ENCODE measurements at places on chromosomes 5 and 9. TPM values are rescaled to one million over a fixed set of nuclear protein-coding genes. Genes with fewer than 3 reads are reported as not detected.

GRCh38 chr5:995318-995717 lies 13.3 kb upstream of the NKD2 start:
- peaks cover 4% of the 10 kb centered on the region for H3K27me3 ChIP-seq
- H3K4me1 ChIP-seq, result peaks cover 21% of the 10 kb centered on the region
- H3K27ac ChIP-seq, result peak overlapping the region; percentile 96
- no peak for DNase-seq
- H3K36me3 ChIP-seq, result no peaks in the 10 kb centered on the region

GRCh38 chr5:148486456-148486855 lies 102.7 kb downstream of the FBXO38 start:
- no peak for DNase-seq
- peaks cover 45% of the 10 kb centered on the region for H3K27me3 ChIP-seq
- no peak overlapping the region for H3K27ac ChIP-seq
- H3K36me3 ChIP-seq, result no peaks in the 10 kb centered on the region
- no peaks in the 10 kb centered on the region for H3K4me1 ChIP-seq
- no peak overlapping the region for H3K4me3 ChIP-seq

DNA sequence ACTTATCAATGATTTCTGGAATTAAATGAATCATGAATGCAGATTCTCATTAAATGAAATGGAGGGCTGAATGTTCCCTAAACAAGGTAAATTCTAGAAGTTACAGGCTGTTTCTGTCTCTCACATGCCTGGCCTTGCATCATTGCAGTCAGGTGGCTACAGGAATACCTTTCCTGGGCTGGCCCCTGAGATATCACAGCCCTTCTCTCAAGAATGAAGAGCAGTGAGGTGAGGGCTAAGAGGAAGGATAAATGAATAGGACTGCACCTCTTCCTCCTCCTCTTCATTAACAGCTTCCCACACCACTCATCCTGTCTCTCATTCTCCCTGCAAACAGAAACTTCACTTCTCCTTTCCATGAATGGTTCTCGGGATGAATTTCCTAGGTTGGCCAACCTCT lies 22.5 kb downstream of the ARHGEF28 start:
- peaks cover 10% of the 10 kb centered on the region for H3K36me3 ChIP-seq
- H3K27ac ChIP-seq, result peak overlapping the region; percentile 91
- no peak for DNase-seq
- peak overlapping the region; percentile 63 for H3K4me3 ChIP-seq

- H3K4me3 ChIP-seq, result no peak overlapping the region
- peaks cover 19% of the 10 kb centered on the region for H3K36me3 ChIP-seq
- no peak overlapping the region for H3K27ac ChIP-seq
These were observed 328.0 kb downstream of the PDE4D start for GRCh38 chr5:59565551-59565950.

GRCh38 chr9:22975951-22976350 lies 529.3 kb downstream of the DMRTA1 start:
- no peaks in the 10 kb centered on the region for H3K4me1 ChIP-seq
- H3K27me3 ChIP-seq, result no peaks in the 10 kb centered on the region
- DNase-seq, result no peak
- H3K4me3 ChIP-seq, result no peak overlapping the region
- no peak overlapping the region for H3K27ac ChIP-seq
- no peaks in the 10 kb centered on the region for H3K36me3 ChIP-seq

GRCh38 chr5:72476275-72476674 lies 30.9 kb downstream of the ZNF366 start:
- peaks cover 6% of the 10 kb centered on the region for H3K4me1 ChIP-seq
- no peak overlapping the region for H3K4me3 ChIP-seq
- H3K27ac ChIP-seq, result no peak overlapping the region
- DNase-seq, result no peak

DNA sequence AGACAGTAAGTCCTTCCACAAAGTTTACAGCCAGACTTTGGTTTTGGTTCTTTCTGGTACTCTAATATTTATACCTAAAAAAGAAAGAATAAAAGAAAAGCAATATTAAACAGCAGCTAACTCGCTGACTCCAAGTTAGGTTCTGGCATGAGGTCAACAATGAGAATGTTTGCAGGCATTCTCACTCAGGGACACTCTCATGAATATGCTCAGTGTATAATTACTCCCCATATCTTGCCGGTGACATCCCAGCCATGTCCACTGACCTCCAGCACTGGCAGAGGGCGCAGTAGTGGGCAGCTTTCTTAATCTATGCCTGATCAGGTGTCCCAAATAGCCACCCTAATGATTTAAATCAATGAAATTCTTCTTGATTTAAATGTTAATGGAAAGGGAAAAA lies 151.5 kb downstream of the BNC2 start:
- H3K36me3 ChIP-seq, result peaks cover 9% of the 10 kb centered on the region
- DNase-seq, result no peak
- peaks cover 16% of the 10 kb centered on the region for H3K27me3 ChIP-seq
- no peak overlapping the region for H3K27ac ChIP-seq
- peaks cover 29% of the 10 kb centered on the region for H3K4me1 ChIP-seq
- H3K4me3 ChIP-seq, result no peak overlapping the region

GRCh38 chr5:150081541-150082283 lies 4.6 kb downstream of the CSF1R start:
- no peaks in the 10 kb centered on the region for H3K36me3 ChIP-seq
- H3K4me3 ChIP-seq, result no peak overlapping the region
- H3K4me1 ChIP-seq, result peaks cover 26% of the 10 kb centered on the region
- peak; percentile 66 for DNase-seq
- no peak overlapping the region for H3K27ac ChIP-seq
- peaks cover 21% of the 10 kb centered on the region for H3K27me3 ChIP-seq

GRCh38 chr9:75448281-75448680 lies 360.0 kb downstream of the OSTF1 start:
- H3K4me1 ChIP-seq, result peaks cover 9% of the 10 kb centered on the region
- no peak for DNase-seq
- peaks cover 22% of the 10 kb centered on the region for H3K27me3 ChIP-seq
- no peak overlapping the region for H3K27ac ChIP-seq

GRCh38 chr5:25345240-25345771 lies 700.5 kb upstream of the CDH10 start:
- H3K27me3 ChIP-seq, result no peaks in the 10 kb centered on the region
- no peaks in the 10 kb centered on the region for H3K36me3 ChIP-seq
- no peak overlapping the region for H3K27ac ChIP-seq
- no peaks in the 10 kb centered on the region for H3K4me1 ChIP-seq
- no peak for DNase-seq
- H3K4me3 ChIP-seq, result no peak overlapping the region

GRCh38 chr5:72238712-72239445 lies 81.2 kb downstream of the MRPS27 start:
- no peak for DNase-seq
- H3K36me3 ChIP-seq, result peaks cover 6% of the 10 kb centered on the region
- peaks cover 12% of the 10 kb centered on the region for H3K4me1 ChIP-seq

GRCh38 chr9:15824310-15824709 lies 271.5 kb downstream of the CCDC171 start:
- no peaks in the 10 kb centered on the region for H3K36me3 ChIP-seq
- H3K27ac ChIP-seq, result no peak overlapping the region
- no peaks in the 10 kb centered on the region for H3K4me1 ChIP-seq

DNA sequence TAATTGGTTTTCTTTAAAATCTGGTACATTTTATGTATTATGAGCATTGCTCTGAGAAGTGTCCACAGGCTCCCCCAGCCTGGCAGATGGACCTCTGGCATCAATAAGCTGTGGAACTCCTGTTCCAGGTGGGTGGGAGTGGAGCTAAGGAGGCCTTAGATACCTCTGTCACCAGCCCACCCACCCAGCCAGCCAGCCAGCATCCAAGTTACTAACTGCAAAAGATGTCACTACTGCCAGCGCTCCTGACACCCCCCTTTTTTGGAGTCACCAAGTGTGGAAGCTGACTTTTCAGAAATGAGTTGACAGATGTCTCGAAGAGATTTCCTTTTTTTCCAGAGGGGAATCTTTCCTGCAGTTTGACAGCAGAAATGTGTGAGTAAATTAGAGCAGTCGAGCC lies 111.2 kb downstream of the GALNT10 start:
- H3K27me3 ChIP-seq, result no peaks in the 10 kb centered on the region
- H3K27ac ChIP-seq, result no peak overlapping the region
- H3K4me1 ChIP-seq, result peaks cover 7% of the 10 kb centered on the region

DNA sequence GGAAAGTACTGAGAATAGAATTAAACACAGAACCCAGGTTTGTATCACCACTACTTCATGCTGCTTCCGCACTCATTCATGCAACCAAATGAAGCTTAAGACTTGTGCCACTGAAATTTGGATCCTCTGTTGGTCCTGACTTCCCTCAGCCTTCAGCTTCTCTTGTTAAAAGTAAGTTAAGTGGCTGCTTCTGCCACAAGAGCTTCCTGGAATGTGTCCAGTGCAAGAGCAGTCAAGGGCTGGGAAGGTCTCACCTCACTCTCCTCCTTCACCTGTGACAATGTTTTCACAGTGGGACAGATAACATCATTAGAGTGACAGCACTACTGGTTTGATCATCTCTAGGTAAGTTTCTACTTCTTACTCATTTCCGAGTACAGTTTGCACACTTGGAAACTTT lies 7.9 kb downstream of the SNCAIP start:
- peaks cover 8% of the 10 kb centered on the region for H3K36me3 ChIP-seq
- H3K4me3 ChIP-seq, result no peak overlapping the region
- no peak overlapping the region for H3K27ac ChIP-seq
- DNase-seq, result no peak
- H3K4me1 ChIP-seq, result peaks cover 30% of the 10 kb centered on the region
- H3K27me3 ChIP-seq, result peaks cover 15% of the 10 kb centered on the region

GRCh38 chr9:84512493-84512892 lies 157.0 kb upstream of the NTRK2 start:
- H3K27ac ChIP-seq, result no peak overlapping the region
- H3K36me3 ChIP-seq, result no peaks in the 10 kb centered on the region
- H3K4me3 ChIP-seq, result no peak overlapping the region
- no peak for DNase-seq
- H3K4me1 ChIP-seq, result no peaks in the 10 kb centered on the region

DNA sequence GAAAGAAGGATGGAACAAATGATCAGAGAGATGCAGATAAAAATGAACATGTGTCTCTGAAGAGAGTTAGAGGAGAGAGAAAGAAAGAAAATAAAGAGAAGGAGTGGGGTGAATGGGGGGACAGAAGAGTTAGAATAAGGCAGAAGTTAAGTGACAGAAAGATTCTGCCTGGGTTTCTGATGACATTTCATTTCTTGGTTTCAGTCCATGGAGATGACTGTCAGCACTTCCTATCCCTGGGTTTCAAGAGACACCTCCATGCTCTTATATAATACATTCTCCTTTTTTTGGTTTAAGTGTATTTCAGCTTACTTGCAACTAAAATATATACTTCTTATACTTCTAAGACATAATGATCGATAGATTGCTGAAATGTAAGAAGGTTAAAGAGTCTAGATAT lies 213.0 kb upstream of the IL12B start:
- H3K27ac ChIP-seq, result no peak overlapping the region
- H3K4me1 ChIP-seq, result no peaks in the 10 kb centered on the region
- H3K36me3 ChIP-seq, result no peaks in the 10 kb centered on the region
- H3K4me3 ChIP-seq, result no peak overlapping the region
- no peak for DNase-seq

The NUP214 gene
- total RNA-seq, result 67.1 TPM

The SLC2A8 gene
- total RNA-seq, result 40.2 TPM

The PRR7 gene
- 8.8 TPM for total RNA-seq

The SPATA31E1 gene
- total RNA-seq, result not detected

The FAT2 gene
- total RNA-seq, result 0.80 TPM

The LECT2 gene
- total RNA-seq, result not detected

The IFNA13 gene
- total RNA-seq, result not detected

The GRM6 gene
- not detected for total RNA-seq

The HSPB3 gene
- 0.53 TPM for total RNA-seq

The IL11RA gene
- 53.8 TPM for total RNA-seq

The SPINK7 gene
- total RNA-seq, result not detected

The BTNL9 gene
- 0.39 TPM for total RNA-seq

The ECSCR gene
- total RNA-seq, result not detected

Data from type B pancreatic cell (in vitro differentiated cells).